ENCODE measurements at places on chromosomes 13 and 19.

DNA sequence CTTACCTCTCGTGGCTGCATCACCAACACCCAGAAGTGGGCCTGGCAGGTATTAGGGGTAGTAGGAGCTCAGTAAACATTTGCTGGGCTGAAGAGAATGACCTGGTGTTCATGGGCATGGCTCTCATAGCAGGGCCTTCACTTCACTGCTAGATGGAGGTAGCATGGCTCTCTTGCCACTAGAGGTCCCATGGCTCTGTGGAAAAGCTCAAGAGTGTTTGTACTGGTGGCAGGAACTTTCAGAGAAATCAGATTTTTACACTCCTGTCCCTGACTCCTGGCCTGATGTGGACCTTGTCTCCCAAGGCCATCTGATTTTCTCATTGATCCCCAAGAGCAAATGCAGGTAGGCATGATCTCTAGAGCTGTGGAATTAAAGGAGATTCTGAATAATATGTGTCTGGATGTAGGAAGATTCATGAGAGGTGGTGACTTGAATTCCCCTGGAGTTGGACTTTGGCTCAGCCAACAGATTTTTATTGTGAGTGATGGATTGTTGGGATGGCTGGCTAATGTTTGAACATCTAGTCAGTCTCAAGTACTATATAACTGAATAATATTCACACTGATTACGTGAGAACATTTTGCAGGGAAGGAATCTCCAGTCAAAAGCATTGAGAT lies 5.7 kb downstream of the ZNF574 start:
- DNase-seq: peak; percentile 1

DNA sequence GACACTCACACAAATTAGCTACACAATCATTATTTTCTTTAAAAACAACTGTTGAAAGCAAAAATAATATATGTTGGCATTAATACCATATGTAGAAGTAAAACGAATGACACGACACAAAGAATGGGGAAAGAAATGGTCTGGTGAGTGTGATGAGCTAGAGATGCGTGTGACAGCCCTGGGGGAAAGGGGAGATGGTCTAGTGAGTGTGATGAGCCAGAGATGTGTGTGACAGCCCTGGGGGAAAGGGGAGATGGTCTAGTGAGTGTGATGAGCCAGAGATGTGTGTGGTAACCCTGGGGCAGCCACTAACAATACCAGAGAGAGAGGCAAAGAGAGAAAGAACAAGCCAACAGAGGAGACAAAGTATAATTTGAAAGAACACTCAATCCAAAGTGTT lies 22.3 kb upstream of the LAMP1 start:
- DNase-seq: no peak

GRCh38 chr13:24938966-24939365 lies 157.0 kb upstream of the PABPC3 start:
- DNase-seq: no peak

- DNase-seq: no peak
Measured at GRCh38 chr19:8028951-8029491, 23.5 kb upstream of the CCL25 start.

DNA sequence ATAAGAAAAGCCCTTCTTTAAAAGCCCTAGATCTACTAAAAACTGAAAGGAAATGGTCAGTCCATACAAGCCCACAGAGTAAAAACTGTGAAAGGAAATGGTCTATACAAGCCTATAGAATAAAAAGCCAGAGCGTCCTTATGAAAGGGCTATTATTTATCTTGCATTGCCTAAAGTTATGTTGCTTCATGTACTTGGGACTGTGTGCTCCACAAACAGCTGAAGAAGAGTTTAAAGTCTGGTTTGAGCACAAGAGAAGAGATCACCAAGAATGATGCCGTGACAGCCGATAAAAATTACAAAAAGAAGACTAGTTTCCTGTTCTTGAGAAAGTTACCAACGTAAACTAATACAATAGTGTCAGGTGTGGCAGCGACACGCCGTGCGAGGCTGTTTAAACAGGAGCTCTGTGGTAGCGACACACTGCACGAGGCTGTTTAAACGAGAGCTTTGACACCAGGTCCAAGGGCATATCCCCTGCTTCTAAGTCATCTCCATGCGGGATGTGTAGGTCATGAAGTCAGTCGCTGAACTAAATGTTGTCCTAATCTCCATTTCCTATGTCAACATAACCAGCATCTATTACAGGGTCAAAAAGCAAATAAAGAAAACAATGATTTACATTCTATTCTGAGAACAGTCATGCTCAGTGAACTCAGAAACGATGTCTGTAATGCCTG lies 24.9 kb downstream of the PCID2 start:
- no peak for DNase-seq

DNA sequence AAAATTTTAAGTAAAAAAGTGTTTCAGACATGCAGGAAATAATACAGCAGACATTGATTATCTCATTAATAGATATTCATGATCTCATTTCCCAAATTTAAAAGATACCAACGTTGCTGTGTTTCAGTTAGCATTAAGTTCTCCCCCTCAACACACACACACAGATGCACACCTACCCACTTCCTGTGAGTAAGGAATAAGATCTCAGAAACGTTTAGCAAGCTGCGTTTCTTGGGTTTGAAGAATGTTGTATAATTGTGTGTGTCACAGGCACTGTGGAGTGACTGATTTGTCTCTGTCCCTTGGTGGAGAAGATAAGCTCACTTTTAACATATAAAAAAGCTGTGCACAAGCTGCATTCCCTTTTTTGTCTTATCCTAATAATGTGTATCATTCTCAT lies 196.8 kb downstream of the PDS5B start:
- DNase-seq: no peak

GRCh38 chr13:53237696-53238095 lies 209.1 kb downstream of the OLFM4 start:
- DNase-seq: no peak

DNA sequence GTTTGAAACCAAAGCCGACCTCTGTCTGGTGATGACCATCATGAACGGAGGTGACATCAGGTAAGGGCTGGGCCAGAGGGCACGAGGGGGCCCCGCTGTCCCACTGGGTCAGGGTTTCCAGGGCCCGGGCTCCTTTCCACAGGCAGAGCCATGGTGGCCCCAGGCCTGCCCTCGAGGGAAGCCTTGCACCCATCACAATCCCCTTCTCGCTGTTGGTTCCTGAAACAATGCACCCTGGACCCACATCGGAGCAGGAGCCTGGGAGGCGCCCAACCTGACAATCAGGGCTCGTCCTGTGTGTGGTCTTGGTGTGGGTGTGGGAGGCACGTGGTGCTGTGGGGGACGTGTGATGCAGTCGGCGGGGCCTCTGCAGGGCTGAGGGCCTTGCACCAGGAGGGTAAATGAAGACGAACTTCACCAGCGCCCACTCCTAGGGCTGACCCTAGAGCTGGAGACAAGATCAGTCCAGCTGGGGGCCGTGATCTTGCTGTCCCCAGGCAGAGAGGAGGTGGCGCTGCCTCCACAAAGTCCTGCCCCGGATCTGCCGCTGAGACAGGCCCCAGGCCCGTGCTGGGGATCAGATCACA lies 2.8 kb downstream of the GRK1 start:
- no peak for DNase-seq

DNA sequence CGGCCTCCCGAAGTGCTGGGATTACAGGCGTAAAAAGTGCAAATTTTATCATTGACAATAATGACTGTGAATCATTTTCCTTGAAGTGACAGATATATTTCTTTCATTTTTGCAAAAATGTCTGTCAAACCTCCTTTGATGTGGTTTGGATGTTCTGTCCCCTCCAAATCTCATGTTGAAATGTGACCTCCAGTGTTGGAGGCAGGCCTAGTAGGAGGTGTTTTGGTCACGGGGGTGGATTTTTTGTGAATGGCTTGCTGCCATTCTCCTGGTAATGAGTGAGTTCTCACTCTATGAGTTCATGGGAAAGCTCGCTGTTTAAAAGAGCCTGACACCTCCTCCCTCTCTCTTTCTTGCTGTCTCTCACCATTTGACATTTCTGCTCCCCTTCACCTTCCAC lies 5.5 kb upstream of the SLC1A6 start:
- no peak for DNase-seq
